GM23338 (cell line): ENCODE measurements at places on chromosomes 2 and 18. TPM values are rescaled to one million over a fixed set of nuclear protein-coding genes. Genes with fewer than 3 reads are reported as not detected.

DNA sequence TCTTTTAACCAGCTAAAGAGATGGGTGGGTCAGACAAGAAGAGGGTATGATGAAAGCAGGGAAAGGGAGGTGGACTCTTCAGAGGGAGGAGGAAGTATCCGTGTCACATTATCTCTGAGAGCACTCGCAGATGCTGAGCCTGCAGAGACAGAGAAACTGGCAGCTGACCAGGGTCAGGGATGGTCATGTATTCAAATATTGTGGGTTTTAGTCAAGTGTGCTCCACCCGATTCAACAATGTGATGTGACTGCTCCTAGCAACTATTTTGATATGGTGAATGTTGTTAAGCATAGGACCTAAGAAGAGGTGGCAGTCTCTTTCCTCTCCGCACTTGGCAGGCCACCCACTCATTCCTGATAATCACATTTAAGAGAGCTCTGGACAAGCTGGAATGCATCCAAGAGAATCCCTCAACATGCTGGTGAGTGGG is 1.3 kb upstream of the CLIP4 start:
- H3K27me3 ChIP-seq = peaks cover 60% of the 10 kb centered on the region
- no peak for DNase-seq
- H3K4me3 ChIP-seq = no peak overlapping the region
- H3K36me3 ChIP-seq = no peaks in the 10 kb centered on the region

ZC3H15 gene
- 75.0 and 75.6 TPM in 2 replicates for total RNA-seq

CYS1 gene
- 0.04 and 0.31 TPM in 2 replicates for total RNA-seq

NEDD4L gene
- 60.5 and 72.3 TPM in 2 replicates for total RNA-seq

HOXD9 gene
- not detected in 2 replicates for total RNA-seq

TXNL4A gene
- total RNA-seq = 45.9 and 51.0 TPM in 2 replicates

DNA sequence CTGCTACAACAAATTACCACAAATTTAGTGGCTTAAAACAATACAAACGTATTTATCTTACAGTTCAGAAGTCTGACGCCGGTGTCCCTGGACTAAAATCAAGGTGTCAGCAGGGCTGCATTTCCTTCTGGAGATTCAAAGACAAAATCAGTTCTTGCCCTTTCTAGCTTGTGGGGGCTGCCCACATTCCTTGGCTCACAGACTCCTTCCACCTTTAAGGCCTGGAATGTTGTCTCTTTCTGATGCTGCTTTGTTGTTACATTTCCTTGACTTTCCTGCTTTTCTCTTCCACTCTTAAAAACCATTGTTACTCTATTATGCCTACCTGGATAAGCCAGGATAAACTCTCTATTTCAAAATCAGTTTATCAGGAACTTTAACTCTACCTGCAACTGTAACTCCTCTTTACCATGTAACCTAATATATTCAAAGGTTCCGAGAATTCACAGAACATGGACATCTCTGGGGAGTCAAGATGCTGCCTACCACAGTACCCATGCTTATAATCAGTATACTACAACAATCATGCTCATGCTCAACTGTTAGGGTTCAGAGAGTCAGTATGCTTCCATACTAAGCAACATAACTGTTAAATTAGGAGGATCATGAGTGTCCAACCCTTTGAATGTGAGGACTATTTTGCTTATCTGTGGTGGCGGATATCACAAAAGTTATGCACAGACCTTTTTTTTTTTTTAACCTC is 27.4 kb downstream of the YES1 start:
- no peak overlapping the region for H3K4me3 ChIP-seq
- H3K4me1 ChIP-seq = peaks cover 26% of the 10 kb centered on the region
- H3K27ac ChIP-seq = peak overlapping the region; percentile 88
- H3K27me3 ChIP-seq = no peaks in the 10 kb centered on the region
- H3K36me3 ChIP-seq = no peaks in the 10 kb centered on the region
- DNase-seq = peak; percentile 57

- H3K27me3 ChIP-seq = no peaks in the 10 kb centered on the region
- no peak overlapping the region for H3K4me3 ChIP-seq
- no peak for DNase-seq
- H3K4me1 ChIP-seq = peaks cover 8% of the 10 kb centered on the region; the same call in 1 of the 2 replicates
- no peaks in the 10 kb centered on the region for H3K36me3 ChIP-seq
- H3K27ac ChIP-seq = no peak overlapping the region
Measured at GRCh38 chr18:9684881-9685614, 23.1 kb upstream of the RAB31 start.

IL36B gene
- not detected in 2 replicates for total RNA-seq

BBS5 gene
- total RNA-seq = 0.10 and 0.35 TPM in 2 replicates

- no peak overlapping the region for H3K4me3 ChIP-seq
- peaks cover 5% of the 10 kb centered on the region; the same call in 1 of the 2 replicates for H3K4me1 ChIP-seq
- DNase-seq = no peak
- H3K27me3 ChIP-seq = no peaks in the 10 kb centered on the region
- no peak overlapping the region for H3K27ac ChIP-seq
- no peaks in the 10 kb centered on the region for H3K36me3 ChIP-seq
Measured at GRCh38 chr2:228839421-228839876, 431.6 kb downstream of the PID1 start.

GRCh38 chr2:118607641-118608040 is 239.8 kb downstream of the EN1 start:
- no peaks in the 10 kb centered on the region for H3K36me3 ChIP-seq
- DNase-seq = no peak
- H3K4me3 ChIP-seq = no peak overlapping the region
- H3K27ac ChIP-seq = no peak overlapping the region
- no peaks in the 10 kb centered on the region for H3K27me3 ChIP-seq

ATOH8 gene
- 0.62 and 0.97 TPM in 2 replicates for total RNA-seq

DNA sequence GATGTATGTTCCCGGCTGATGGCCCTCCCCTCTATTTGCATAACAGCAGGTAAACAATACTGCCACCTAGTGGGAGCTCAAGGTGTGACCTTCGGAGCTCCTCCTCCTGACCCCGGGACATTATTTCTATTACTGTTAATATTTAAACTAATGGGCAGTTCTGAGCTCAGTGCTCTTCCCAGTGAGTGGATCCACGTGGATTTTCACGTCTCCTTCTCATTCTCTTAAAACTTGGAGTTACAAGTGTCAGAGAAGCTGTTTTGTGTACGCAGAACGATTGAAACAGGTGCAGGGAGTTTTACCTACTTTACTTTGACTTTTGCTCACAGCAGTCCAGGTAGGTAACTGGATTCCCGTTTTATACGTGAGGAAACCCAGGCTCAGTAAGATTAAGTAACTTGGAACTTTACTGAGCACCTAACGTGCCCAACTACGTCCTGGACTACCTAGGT is 127.3 kb downstream of the PRKCE start:
- H3K27ac ChIP-seq = no peak overlapping the region
- H3K4me3 ChIP-seq = no peak overlapping the region
- peak; percentile 88 for DNase-seq
- H3K27me3 ChIP-seq = no peaks in the 10 kb centered on the region
- H3K4me1 ChIP-seq = no peaks in the 10 kb centered on the region

MYL1 gene
- not detected in 2 replicates for total RNA-seq

GRCh38 chr2:73283545-73284295 is 558 bp downstream of the FBXO41 start:
- no peaks in the 10 kb centered on the region for H3K36me3 ChIP-seq
- H3K27me3 ChIP-seq = peaks cover 40% of the 10 kb centered on the region
- peaks cover 9% of the 10 kb centered on the region for H3K4me1 ChIP-seq
- H3K27ac ChIP-seq = no peak overlapping the region

GRCh38 chr2:238938003-238938400 is 90.1 kb downstream of the TWIST2 start:
- H3K27ac ChIP-seq = no peak overlapping the region
- no peaks in the 10 kb centered on the region for H3K4me1 ChIP-seq
- no peaks in the 10 kb centered on the region for H3K27me3 ChIP-seq
- no peak overlapping the region for H3K4me3 ChIP-seq
- H3K36me3 ChIP-seq = no peaks in the 10 kb centered on the region

- H3K27ac ChIP-seq = 0 out of 2 replicates have a peak overlapping the region, but pooled peaks have one; percentile 69
- peaks cover 37% of the 10 kb centered on the region for H3K27me3 ChIP-seq
- peak overlapping the region; percentile 87 for H3K4me3 ChIP-seq
- peak; percentile 93 for DNase-seq
- peaks cover 16% of the 10 kb centered on the region for H3K4me1 ChIP-seq
Measured at GRCh38 chr2:30231996-30232800, 864 bp downstream of the LBH start.

DNA sequence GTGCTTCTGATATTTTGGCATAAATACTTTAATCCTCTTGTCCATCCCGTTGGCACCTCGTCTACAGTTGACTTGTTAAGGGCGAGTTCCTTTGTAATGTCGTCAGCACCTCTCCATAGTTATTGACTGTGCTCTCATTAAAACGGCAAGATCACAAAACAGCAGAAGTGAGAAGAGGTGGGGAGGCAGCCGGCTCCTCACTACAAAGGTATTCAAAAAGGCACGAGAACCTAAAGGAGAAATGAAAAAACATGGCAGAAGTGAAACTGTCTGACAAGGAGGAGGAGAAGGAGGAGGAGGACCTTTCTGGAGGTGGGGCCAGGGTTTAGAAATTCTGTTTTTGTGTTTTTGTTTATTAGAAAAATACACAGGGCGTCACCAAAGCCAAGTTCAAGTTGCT is 235.6 kb downstream of the BCL11A start:
- peaks cover 29% of the 10 kb centered on the region for H3K4me1 ChIP-seq
- DNase-seq = no peak
- H3K36me3 ChIP-seq = no peaks in the 10 kb centered on the region
- no peaks in the 10 kb centered on the region for H3K27me3 ChIP-seq
- H3K4me3 ChIP-seq = no peak overlapping the region
- no peak overlapping the region for H3K27ac ChIP-seq

- no peak for DNase-seq
- no peaks in the 10 kb centered on the region for H3K36me3 ChIP-seq
- no peak overlapping the region for H3K27ac ChIP-seq
- H3K4me1 ChIP-seq = no peaks in the 10 kb centered on the region
- no peak overlapping the region for H3K4me3 ChIP-seq
- no peaks in the 10 kb centered on the region for H3K27me3 ChIP-seq
Measured at GRCh38 chr2:178237488-178238153, 43.3 kb downstream of the OSBPL6 start.
